ENCODE measurements at places on chromosomes 4 and X.

DNA sequence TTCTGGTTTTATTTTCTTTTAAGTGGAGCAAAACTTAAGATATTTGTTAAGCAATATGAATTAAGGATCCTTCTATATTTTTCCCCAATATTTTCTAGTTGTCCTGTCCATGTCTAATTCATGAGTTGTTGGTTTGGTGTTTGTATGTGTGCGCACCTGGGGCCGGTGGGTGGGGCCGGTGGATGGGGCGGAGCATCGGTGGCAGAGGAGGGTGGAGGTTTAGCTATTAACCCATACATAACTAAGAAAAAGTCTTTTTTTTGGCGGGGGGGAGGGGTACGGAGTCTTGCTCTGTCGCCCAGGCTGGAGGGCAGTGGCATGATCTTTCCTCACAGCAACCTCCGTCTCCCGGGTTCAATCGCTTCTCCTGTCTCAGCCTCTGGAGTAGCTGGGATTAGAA is 489.8 kb downstream of the PDGFC start:
- DNase-seq, result no peak

- DNase-seq, result no peak
These were observed 6.5 kb downstream of the IGBP1 start for GRCh38 chrX:70139736-70140135.

- DNase-seq, result no peak
These were observed 90.1 kb downstream of the ATP8A1 start for GRCh38 chr4:42566835-42567234.

- no peak for DNase-seq
These were observed 149.9 kb downstream of the SLC10A7 start for GRCh38 chr4:146371812-146372211.

DNA sequence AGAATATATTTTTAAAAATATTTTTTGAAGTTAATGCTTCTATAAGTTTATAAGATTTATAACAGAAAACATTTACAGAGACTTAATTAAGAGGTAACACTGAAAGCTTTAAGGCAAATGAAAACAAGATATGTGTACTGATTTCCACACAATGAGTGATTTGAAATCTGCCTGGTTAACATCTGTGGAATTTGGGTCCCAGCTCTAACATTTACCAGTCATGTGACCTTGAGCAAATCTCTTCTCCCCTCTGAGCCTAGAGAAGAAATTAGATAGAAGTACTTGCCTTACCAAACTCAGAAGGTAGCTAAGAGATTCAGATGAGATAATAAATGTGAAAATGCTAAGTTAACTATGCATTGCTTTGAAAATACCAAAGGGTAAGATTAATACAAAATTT is 458.8 kb upstream of the LCORL start:
- no peak for DNase-seq

DNA sequence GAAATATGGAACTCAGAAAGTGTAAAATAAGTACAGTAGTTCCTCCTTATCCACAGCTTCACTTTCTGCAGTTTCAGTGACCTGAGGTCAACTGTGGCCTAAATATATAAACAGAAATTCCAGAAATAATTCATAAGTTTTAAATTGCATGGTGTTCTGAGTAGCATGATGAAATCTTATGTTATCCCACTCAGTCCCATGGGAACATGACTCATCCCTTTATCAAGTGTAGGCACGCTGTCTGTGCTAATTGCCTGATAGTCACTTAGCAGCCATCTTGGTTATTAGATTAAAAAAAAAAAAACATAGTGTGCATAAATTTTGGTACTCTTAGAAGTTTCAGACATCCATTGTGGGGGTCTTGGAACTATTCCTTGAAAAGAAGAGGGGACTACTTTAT is 983.4 kb upstream of the ADGRL3 start:
- DNase-seq, result no peak
